Retina (tissue), 1 donor: ENCODE measurements at places on chromosomes 3 and 15.

- DNase-seq: no peak
These were observed 18.4 kb upstream of the TSEN2 start for GRCh38 chr3:12465836-12466225.

- no peak for DNase-seq
These were observed 12.5 kb downstream of the TRAT1 start for GRCh38 chr3:108835101-108835500.

- DNase-seq: no peak
These were observed 734.6 kb downstream of the TUSC7 start for GRCh38 chr3:117444175-117444574.

- no peak for DNase-seq
These were observed 259.0 kb downstream of the MEX3B start for GRCh38 chr15:81786776-81787175.

DNA sequence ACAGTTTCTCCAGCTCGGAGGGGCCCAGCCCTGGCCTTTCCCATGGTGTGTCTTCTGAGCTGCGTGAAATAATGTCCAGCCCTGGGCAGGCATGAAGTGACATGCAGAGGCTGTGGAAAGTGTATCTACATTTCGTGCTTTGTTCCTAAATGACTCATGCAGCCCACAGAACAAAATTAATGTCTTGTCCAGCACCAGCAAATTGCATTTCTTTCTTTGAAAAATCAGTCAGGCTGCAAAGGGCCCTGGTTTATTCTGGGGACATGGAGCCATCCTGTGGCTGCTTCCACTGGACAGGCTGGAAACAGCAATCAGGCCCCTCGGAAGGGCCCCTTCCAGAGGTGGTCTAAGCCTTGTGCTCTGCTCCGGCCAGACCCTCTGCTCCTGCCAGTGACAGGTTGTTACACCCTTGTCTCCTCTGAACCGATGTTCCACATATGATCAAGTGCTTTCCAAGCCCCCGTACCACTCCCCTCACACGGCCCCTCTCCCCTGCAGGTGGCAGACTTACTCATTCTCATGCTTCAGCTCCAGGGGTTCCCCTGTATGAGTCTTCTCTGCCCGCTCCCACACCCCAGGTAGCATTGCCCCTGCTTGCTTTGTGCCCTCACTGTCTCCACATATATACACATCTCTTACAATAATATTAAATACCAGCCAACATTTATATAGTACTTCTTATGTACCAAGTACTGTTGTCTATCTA, 33.7 kb downstream of the CRYGS start:
- DNase-seq: no peak

DNA sequence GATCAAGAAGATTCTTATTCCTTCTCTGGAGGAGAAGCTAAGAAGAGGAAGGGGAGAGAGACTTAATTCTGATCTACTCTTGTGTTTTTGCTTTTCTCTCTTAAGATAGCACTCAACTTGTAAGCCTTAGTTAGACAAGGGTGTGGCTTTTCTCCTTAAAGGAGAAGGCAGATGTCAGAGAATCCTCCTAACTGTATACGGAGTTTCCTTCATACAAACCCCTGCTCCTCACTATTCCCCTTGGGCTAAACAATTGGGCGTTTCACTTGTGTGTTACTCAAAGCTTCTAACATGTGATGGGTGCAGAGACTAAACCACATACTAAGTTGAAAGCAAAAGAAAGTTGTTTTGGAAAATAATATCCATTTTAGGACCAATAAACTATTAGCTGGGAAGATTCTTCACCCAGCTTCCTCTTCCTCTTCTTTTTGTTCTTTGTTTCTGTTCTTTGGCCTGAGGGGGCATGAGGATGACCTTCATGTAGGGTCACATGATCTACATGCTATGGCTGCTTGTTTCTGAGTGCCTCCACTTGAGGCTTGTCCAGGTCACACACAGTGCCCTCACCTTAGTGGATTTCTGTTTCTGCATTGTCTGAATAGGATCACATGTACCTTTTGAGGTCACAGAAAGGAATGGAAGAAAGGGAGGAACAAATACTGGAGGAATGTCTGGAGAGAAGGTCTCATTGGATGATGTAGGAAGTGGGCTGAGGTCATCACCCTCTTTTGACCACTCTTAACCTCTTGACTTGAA, 14.6 kb downstream of the SPINK8 start:
- no peak for DNase-seq

GRCh38 chr15:47876986-47877385, 159.7 kb downstream of the SEMA6D start:
- no peak for DNase-seq

DNA sequence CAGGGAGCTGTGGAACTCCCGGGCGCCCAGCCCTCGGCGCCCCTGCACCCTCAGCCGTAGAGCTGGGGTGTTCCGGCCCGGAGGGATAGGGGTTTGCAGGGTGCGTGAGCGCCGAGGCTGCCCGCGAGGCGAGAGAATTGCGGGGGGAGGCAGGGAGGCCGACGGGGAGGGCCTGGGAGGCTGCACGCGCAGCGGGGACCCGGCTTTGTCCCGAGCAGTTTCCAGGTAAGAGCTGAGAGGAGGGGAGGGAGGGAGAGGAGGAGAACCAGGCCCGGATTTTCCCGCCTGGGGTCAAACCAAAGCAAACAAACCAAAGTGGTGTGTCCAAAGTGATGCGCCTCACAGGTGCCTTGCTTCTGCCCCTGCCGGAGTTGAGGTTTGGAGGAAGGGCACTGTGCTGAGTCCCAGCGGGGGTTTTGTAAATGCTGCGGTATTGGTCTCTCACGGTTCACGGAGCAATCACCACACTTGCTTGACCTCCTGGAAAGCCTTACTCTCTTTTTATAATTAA, 146.4 kb downstream of the TJP1 start:
- no peak for DNase-seq

DNA sequence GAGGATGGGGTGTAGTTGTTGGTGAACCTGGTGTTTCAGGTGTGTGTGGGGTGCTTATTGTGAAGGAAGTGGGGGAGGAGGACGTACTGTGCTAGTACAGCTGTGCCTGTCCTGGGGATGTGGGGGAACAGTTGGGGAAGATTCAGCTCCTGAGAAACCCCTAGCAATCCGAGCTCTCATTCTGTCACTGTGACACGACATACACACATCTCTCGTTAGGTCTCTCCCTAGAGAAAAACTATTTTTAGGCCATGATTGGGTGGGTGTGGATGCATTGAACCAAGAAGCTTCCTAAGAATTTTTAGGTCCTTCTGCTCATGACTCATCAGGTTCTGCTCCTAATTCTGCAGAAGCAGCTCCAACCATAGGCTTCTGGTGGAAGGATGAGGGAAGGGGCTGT, 54.3 kb downstream of the SLC30A4 start:
- DNase-seq: no peak

DNA sequence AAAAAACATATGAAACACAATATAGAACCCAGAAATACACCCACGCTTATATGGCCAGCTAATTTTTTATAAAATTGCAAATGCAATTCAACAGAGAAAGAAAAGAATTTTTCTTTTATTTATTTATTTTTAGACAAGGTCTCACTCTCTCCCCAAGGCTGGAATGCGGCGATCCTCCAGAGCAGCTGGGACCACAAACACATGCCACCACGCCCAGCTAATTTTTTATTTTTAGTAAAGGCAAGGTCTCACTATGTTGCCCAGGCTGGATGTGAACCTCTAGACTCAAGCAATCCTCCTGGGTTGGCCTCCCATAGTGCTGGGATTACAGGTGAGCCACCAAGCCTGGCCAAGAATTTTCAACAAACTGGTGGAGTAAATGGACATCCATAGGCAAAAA, 117.9 kb downstream of the SCAPER start:
- no peak for DNase-seq

DNA sequence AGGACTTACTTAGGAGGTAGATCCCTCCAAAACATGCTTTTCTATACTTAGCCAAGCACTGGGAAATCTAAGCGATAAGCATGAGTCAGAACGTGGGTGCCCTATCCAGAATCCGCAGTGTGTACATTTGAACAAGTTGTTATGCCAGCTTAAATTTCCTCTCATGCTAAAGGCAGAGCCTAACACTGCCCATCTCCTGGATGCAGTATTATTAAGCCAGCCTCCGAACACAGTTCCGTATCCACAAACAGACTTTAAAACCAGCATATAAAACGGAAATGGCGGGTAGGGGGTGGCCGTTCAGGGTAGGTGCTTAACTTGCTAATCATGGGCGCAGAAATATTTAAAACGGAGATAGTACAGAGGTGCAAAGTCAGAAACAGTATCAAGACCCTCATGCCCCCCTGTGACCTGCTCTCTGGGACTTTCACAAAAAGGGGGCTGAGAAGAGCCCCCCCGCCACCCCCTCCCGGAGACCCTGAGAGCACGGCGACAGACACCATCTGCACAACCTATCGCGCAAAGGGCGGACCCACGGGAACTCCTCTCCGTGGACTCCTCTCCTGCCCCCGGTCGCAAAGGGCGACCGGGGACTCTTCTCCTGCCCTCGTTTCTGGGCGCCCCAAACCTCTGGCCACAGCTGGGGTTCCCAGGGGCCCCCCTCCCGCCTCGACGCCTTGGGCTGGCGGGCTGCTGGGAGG, 889 bp upstream of the LRRIQ4 start:
- no peak for DNase-seq

- DNase-seq: no peak
These were observed 43.1 kb downstream of the AMOTL2 start for GRCh38 chr3:134330883-134331810.

- DNase-seq: no peak
These were observed 113.8 kb downstream of the C3orf38 start for GRCh38 chr3:88263417-88264100.

- no peak for DNase-seq
These were observed 111.6 kb upstream of the SLC6A6 start for GRCh38 chr3:14290631-14291385.

DNA sequence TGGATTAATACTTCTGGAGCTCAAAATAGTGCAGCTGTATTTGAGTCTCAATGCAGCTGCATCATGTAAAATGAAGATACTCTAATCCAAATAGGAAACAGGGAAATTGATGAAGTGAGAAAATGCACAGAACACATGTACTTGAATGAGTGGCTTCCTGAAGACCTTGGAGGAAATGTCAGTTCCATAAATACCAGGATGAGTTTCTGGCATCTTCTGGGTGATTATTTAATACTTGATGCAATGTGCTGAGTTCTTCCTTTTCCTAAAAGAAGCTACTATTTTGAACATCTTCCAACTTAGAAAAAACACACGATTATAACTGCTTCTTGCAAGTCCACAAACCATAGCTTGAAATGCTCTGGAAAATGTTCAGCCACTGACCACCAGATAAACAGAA, 162.8 kb downstream of the SLC9A9 start:
- DNase-seq: no peak

DNA sequence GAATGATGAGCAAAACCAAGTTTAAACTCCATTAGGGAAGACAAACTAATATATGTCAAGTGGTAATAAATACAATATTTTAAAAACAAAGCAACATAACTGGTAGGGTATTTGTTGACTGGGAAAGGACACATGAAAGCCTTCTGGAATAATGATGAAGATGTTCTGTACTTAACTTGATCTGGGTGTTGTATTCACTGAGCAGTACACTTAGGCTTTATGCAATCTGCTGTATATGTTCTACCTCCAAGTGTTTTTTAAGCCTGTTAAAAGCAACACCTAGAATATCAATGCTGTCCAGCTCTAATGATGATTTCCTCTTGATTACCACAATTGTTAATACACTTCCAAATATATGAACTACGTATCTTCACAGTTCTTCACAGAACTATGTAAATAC, 46.6 kb downstream of the GSK3B start:
- no peak for DNase-seq

DNA sequence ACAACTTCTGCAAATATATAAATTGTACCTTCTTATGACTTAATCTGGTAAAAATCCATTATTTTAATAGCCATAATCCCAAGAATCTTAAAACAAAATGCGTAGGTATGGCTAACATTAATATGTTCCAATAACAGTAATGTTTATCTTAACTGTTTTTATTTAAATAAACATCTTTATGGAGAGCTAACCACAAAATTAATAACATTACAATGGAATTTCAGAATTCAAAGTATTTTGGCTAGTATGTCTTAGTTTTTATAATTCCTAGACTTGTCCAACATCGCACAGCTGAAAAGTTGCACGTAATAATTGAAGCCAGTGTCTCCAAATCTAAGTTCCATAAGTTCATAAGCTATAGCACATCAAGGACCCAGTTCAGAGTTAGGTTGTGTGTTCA, 47.6 kb downstream of the ANKRD28 start:
- DNase-seq: no peak

DNA sequence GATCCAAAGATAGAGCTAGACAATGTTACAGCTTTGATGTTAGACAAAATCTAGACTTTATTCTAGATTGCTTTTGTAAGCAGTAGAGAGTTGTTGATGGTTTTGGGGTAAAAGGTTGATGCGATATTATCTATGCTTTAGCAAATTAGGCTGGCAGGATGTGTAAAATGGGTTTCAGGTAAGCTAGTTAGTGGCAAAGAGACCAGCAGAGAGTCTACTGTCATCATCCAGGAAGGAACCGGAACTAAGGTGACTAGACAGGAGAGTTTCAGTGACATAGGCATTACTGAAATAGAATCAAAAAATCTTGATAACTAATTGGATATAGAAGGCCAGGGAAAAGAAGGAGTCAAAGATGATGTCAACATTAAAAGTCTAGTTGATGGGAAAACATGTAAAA, 11.1 kb downstream of the OR5K2 start:
- DNase-seq: no peak
